ENCODE measurements at places on chromosomes 6 and 20. TPM values are rescaled to one million over a fixed set of nuclear protein-coding genes. Genes with fewer than 3 reads are reported as not detected.

SCRT2 gene
- not detected for total RNA-seq

SPTLC3 gene
- total RNA-seq = 7.9 TPM

GRCh38 chr6:16736856-16737775 is 24.1 kb downstream of the ATXN1 start:
- no peak for DNase-seq
- no peaks in the 10 kb centered on the region for H3K4me1 ChIP-seq
- no peak overlapping the region for H3K4me3 ChIP-seq
- H3K27me3 ChIP-seq = no peaks in the 10 kb centered on the region
- H3K27ac ChIP-seq = no peak overlapping the region
- no peaks in the 10 kb centered on the region for H3K36me3 ChIP-seq

- DNase-seq = no peak
- H3K27me3 ChIP-seq = no peaks in the 10 kb centered on the region
- no peak overlapping the region for H3K4me3 ChIP-seq
- no peaks in the 10 kb centered on the region for H3K4me1 ChIP-seq
Measured at GRCh38 chr6:46507426-46507825, 16.2 kb upstream of the RCAN2 start.

- no peaks in the 10 kb centered on the region for H3K4me1 ChIP-seq
- H3K4me3 ChIP-seq = no peak overlapping the region
- DNase-seq = no peak
Measured at GRCh38 chr20:35637276-35637675, 21.6 kb downstream of the SPAG4 start.

All from breast epithelium (tissue), 4 donors.